ENCODE measurements at places on chromosomes 5 and 9.

DNA sequence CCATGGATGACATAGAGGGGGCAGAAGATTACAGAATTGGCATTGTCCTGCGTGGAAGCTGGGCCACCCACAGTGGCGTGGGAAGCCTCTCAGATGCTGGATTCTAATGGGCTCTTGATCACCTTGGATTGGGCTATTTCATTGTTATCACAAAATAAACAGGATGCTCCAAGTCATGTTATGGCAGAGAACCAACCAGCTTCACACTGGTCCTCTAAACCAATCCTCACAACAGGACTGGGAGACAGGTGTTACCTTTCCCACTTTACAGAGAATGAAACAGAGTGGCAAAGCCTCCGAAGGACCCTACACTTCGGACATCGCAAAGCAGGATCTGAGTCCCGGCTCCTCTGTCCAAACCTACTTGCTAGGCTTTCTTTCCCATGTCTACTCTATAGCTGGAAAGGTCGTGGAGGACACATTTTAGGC is 455 bp upstream of the SMIM3 start:
- DNase-seq, result no peak

DNA sequence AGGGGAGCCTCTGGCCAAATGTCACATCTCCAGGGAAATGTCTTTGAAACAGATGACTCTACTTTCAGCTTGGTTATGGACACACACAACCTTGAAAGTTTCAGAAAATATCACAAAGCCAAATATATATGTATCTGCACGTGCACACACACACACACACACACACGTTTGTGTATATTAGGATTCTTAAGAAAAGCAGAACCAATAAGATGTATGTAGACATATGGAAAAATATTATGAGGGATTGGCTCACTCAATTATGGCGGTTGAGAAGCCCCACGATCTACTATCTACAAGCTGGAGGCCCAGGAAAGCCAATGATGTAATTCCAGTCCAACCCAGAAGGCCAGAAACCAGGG is 194.9 kb downstream of the PALM2AKAP2 start:
- no peak for DNase-seq

- no peak for DNase-seq
Measured at GRCh38 chr9:112780450-112781036, 30.0 kb downstream of the SNX30 start.

- DNase-seq, result no peak
Measured at GRCh38 chr5:135452321-135453030, at the start of gene TIFAB. Gene TIFAB (minus strand): TSS chr5:135452351. CDS start chr5:135449939, 2,412 bp downstream.

GRCh38 chr5:57816108-57816507 is 333.5 kb upstream of the ACTBL2 start:
- no peak for DNase-seq

DNA sequence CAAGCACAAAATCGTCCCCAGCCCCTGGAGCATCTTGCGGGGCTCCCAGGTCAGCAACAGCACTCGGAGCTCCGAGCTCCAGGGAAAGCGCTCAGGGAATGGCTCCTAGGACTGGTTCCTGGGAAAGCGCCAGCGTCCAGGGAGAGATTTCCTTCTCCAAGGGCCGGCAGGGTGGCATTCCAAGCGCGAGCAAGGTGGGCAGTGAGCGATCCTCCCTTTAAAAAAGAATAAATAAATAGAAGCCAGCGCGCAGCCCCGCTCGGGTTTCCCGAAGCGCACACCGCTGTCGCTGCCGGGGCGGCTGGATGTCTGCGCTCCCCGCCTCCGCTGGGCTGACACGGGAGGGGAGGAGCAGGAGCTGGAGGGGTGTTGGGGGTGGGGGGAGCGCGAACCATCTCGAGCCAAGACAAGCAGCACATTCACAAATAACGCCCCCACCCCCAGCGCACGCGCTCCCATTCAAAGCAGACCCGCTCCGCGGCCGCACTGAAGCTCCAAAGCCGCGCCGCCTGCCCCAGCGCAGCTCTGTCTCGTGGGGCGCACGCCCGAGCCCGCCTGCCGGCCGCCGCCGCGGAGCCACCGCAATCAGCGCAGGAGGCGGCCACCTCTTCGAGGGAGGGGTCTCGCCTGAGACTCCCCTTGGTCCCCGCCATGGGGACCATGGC is 327.4 kb downstream of the SH3GL2 start:
- peak; percentile 34 for DNase-seq

GRCh38 chr5:54551292-54551691 is 33.7 kb downstream of the SNX18 start:
- DNase-seq, result no peak

GRCh38 chr5:142939884-142940283 is 169.7 kb downstream of the ARHGAP26 start:
- DNase-seq, result no peak

DNA sequence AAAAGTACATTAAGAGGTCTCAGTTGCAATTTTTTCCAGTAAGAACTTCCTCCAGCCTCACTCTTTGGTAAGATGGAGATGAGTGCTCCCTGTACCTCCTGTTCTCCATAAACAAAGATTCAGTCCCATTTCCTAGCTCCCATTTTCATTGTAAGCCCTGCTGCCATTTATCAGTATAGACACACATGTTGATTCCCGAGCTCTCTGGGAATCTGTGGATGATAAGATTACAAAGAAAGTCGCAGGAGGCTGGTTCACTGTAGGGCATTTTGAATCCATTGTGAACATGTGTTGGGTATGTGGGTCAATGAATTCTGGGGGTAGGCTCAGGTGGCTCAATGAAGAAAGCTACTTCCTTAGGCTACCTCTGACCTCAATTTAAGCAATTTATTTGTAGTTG is 36.7 kb downstream of the RGMB start:
- DNase-seq, result no peak

GRCh38 chr9:4317681-4318080 is 17.8 kb upstream of the GLIS3 start:
- no peak for DNase-seq

GRCh38 chr9:14087576-14087975 is 226.4 kb downstream of the NFIB start:
- no peak for DNase-seq

DNA sequence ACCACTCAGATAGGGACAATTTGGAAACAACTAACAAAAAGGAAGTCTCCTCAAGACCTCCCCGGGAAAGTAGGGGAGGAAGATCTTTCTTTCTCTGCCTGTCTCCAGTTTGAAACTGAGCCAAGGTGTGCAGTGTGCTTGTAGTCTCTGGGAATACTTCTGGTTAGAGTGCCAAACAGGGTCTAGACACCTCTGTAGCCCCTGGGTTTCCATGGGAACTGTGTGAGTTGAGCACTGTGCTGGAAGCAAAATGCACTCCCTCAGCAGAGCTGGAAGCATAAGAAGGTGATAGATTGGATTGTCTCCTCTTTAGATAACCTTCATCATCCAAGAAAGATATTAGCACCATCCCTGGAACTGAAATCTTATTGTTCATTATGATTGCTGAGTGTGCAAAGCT is 129.2 kb upstream of the TNPO1 start:
- peak; percentile 21 for DNase-seq

DNA sequence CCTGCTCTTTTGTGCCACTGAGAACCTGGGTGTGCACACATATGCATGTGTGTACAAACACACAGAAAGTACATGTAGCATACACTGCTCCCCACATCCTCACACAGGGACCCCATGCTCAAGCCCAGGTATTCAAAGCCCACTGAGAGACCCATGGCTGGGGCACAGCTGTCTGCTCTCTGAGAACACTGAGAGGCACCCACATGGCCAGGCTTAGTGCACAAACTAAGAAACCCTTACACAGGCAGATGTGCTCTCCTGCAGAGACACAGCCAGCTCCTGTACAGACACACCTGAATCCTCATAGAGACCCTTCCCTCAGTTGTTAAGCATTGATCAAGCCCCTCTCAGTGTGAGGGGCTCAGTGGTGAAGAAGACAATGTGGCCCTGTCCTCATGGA is 92.5 kb downstream of the CACNA1B start:
- no peak for DNase-seq

GRCh38 chr9:136238342-136238732 is 7.3 kb downstream of the QSOX2 start:
- DNase-seq, result no peak

- DNase-seq, result no peak
Measured at GRCh38 chr5:93995126-93995621, 253.8 kb upstream of the POU5F2 start.

DNA sequence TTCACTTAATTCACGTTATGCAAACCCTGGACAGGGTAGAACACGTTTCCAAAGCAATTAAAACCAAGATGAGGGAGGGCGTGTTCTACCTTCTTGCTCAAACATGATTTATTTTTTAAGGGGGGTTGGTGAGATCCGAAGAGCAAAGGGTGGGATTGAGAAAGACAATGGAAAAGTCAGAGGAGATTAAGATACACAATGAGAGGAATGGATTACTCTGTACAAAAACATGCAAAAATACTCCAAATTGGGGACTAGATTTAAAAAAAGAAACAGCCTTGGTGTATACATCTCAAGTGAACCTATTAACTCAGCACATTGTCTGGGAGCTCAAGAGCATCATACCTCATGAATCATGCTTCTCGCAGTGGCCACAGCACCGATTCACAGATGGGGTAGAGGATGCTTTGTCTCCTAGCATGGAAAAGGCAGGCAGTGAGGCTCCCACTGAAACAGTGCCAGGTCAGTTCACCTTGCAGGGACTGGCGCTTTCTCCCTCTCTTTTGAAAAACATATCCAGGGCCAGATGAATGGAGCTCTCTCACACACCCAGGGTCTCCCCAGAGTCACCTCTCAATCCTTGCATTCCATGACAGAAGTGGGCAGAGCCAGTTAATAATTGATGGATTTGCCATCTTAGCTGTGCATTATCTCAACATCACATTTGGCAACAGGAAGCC is 459.7 kb downstream of the BNC2 start:
- DNase-seq, result no peak

DNA sequence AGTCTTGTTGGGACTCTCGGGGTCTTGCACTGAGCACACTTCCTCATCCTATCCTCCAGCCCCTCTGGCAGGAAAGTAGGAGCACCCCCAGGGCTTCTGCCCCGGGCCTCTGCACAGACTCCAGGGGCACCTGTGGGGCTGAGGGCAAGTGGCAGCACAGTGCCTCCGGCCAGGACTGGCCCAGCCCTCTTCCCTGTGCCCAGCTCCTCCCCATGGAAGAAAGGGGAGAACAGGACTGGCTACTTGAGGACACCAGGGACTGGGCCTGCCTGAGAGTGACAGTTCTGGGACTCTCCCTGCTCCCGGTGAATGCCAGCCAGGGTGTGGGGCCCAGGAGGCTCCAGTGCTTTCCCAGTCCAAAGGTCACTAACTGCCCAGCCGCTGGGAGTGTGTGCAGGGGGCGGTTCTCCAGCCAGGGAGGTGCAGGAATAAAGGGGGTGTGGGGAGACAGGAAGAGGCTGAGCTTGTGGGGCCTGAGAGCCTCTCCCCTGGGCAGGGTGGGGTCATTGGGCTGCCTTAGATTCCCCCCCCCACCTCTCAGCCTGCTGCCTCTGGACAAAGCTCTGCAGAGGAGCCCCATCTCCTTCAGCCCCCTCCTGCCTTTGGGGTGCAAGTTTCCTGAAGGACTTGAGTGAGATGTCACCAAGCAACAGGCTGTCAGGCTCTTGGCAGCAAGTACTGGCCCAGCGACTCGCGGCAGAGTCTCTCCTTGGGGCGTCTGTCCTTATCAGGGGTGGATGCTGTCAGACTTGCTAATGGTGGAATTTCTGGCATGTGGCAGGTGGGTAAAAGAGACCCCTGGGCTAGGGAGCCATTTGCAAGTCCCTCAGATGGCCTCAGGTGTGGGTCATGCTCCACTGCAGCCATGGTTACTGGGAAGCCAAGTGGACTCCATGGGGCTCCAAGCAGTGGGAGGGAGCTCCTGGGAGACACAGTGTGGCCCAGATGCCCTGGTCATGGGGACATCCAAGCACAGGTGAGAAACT is 19.1 kb upstream of the JADE2 start:
- no peak for DNase-seq

GRCh38 chr9:23606107-23606506 is 219.9 kb downstream of the ELAVL2 start:
- DNase-seq, result no peak

GRCh38 chr5:2173151-2173834 is 290.6 kb upstream of the IRX4 start:
- DNase-seq, result peak; percentile 18

- peak; percentile 72 for DNase-seq
Measured at GRCh38 chr5:178116143-178116885, 3.0 kb downstream of the N4BP3 start.

DNA sequence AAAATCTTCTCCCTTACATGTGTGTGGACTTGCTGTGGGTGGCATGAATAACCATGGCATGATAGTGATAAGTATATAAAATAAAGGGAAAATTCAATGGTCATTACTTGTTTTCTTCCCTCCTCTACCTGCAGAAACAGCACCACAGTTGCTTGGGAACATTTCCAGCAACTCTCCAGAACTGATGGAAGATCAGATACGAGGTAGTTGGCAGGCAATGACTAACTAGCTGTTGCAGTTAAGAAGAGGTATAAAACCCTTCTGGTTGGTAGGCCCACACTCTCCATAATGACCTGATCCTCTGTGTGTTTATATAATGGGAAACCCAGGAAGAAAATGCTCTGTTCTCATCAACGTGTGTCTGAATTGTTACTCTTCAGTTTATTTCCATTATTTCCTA is 185.9 kb downstream of the SYK start:
- no peak for DNase-seq

GRCh38 chr9:131216806-131217205 is 59.5 kb downstream of the FAM78A start:
- DNase-seq, result no peak

DNA sequence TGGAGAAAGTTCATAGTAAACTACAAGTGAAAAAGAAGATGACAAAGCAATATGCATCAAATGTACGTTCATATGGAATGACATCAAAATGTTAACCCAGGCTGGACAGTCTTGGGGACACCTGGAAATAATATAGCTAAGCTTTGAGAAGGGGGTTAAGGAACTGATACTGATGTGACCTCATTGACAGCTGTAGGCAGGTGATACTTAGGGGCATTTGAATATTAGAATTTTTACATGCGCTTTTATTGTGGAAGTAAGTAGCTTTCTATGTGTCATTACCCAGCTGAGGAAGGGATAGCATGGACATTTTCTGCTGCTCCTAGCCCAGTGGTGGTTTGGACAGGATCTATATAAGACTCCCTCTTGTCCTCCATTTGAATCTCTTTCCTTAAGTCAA is 299.7 kb downstream of the CWC27 start:
- DNase-seq, result no peak

- DNase-seq, result no peak
Measured at GRCh38 chr9:76617497-76618175, 146.6 kb upstream of the PCA3 start.

GRCh38 chr5:180259260-180259611 is 32.6 kb downstream of the MAPK9 start:
- no peak for DNase-seq

GRCh38 chr9:68492806-68493205 is 47.9 kb downstream of the TMEM252 start:
- DNase-seq, result peak; percentile 55

DNA sequence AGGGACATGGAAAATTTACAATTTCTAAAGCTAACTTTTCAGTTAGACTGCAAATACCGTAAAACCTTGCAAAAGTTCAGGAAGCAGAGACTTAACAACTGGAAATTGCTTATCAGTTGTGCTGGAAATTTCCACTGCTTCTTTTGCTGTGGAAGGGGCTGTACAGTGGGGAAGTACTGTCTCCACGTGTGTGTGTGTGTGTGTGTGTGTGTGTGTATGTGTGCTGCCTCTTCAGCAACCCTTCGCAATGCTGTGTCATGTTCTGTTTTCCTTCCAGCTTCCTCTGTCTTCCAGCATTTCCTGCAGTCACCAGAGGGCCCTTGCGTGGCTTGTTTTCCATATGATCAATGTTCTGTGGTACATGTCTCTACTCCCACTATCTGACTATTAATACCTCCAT is 87.5 kb upstream of the RANBP3L start:
- peak; percentile 19 for DNase-seq

Measured in tongue (tissue), 3 donors.